Naive thymus-derived CD8-positive, alpha-beta T cell (primary cell): ENCODE measurements at places on chromosomes 11 and 22. TPM values are rescaled to one million over a fixed set of nuclear protein-coding genes. Genes with fewer than 3 reads are reported as not detected.

OR10G6 gene
- total RNA-seq, result not detected

DNA sequence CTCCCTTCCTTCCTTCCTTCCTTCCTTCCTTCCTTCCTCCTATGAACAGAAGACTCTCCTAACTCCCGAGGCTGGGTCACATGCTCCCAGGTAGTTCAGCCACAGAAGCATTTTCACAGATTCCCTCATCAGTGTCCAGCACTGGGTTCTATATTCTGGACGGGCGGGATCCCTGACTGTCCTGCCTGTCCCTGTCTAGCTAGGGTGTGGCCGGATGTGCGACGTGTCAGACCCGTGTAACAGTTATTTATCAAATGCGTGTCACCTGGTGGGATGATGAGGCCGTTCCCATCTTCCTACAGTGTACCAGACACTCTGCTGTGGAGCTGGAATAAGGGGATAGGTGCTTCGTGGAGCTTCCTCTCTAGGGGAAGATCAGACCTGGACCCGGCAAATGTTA is 901.0 kb downstream of the BRD1 start:
- no peak overlapping the region for H3K4me3 ChIP-seq
- H3K27me3 ChIP-seq, result peaks cover 15% of the 10 kb centered on the region
- no peak for DNase-seq
- no peaks in the 10 kb centered on the region for H3K36me3 ChIP-seq

- peak overlapping the region; percentile 52 for H3K4me3 ChIP-seq
- peaks cover 69% of the 10 kb centered on the region for H3K4me1 ChIP-seq
- no peak for DNase-seq
- H3K27ac ChIP-seq, result peak overlapping the region; percentile 96
Observed at GRCh38 chr11:123055191-123055901, 6.6 kb downstream of the HSPA8 start.

DNA sequence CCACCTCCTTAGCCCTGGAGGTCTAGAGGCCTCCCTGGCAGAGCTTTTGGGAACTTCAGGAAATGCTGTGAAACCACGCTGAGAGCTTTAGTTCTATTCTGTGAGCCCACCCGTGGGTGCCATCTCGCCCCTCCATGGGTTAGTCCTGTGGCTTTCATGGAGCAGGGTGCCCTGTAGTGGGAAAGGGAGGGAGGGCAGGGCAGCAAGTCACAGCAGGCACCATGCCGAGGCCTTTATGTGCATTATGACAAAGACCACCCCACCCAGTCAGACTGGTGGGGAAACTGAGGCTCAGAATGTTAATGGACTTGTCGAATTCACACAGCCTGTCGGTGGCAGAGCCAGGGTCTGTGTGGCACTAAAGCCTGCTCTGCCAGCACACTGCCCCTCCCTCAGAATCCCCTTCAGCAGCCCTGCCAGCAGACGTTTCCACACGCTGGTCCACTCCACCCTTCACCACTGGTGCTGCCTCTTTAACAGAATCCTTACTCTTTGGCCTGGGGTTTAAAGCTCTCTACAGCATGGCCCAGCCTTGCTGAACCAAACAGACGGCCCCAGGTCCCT is 13.4 kb downstream of the TMPRSS13 start:
- no peaks in the 10 kb centered on the region for H3K4me1 ChIP-seq
- no peak overlapping the region for H3K4me3 ChIP-seq
- H3K27me3 ChIP-seq, result no peaks in the 10 kb centered on the region
- no peaks in the 10 kb centered on the region for H3K36me3 ChIP-seq
- no peak for DNase-seq

SCGB1A1 gene
- total RNA-seq, result not detected

RIMBP3B gene
- 2.4 TPM for total RNA-seq

DNA sequence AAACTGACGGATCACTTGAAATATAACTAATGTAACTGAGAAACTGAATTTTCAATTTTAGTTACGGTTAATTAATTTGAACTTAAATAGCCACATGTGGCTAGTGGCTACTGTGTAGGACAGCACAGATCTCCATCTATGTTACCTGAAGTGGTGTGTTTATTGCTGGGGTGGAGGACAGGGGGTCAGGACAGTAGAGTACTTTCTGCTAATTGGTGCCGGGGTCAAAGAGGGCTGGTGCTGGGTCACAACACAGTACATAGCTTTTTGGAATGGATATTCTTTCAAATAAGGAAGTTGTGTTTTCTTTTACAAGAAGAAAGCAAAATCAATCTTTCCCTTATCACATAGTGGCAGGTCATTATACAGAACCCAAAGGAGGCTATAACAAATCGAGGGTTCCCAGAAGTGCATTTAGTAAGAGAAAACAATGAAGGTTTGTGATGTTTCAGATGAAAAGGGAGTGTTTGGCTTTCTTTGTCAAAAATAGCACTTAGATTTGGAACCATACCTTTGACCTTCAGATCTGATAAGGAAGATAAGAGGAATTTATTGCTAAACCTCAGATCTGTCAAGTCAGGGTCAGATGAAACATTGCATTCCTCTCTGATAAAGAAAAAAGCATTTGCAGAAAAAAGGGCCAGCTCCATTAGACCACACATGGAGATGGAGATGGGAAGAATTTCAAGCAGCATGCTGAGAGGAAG is 384.5 kb downstream of the AASDHPPT start:
- H3K36me3 ChIP-seq, result no peaks in the 10 kb centered on the region
- no peak overlapping the region for H3K27ac ChIP-seq
- H3K27me3 ChIP-seq, result no peaks in the 10 kb centered on the region
- no peaks in the 10 kb centered on the region for H3K4me1 ChIP-seq

DAGLA gene
- 0.13 TPM for total RNA-seq

GRCh38 chr22:17115945-17116565 is 5.1 kb downstream of the TMEM121B start:
- peak; percentile 38 for DNase-seq
- H3K4me1 ChIP-seq, result peaks cover 52% of the 10 kb centered on the region
- peak overlapping the region; percentile 91 for H3K27ac ChIP-seq
- H3K27me3 ChIP-seq, result no peaks in the 10 kb centered on the region
- H3K36me3 ChIP-seq, result no peaks in the 10 kb centered on the region
- peak overlapping the region; percentile 59 for H3K4me3 ChIP-seq

DNA sequence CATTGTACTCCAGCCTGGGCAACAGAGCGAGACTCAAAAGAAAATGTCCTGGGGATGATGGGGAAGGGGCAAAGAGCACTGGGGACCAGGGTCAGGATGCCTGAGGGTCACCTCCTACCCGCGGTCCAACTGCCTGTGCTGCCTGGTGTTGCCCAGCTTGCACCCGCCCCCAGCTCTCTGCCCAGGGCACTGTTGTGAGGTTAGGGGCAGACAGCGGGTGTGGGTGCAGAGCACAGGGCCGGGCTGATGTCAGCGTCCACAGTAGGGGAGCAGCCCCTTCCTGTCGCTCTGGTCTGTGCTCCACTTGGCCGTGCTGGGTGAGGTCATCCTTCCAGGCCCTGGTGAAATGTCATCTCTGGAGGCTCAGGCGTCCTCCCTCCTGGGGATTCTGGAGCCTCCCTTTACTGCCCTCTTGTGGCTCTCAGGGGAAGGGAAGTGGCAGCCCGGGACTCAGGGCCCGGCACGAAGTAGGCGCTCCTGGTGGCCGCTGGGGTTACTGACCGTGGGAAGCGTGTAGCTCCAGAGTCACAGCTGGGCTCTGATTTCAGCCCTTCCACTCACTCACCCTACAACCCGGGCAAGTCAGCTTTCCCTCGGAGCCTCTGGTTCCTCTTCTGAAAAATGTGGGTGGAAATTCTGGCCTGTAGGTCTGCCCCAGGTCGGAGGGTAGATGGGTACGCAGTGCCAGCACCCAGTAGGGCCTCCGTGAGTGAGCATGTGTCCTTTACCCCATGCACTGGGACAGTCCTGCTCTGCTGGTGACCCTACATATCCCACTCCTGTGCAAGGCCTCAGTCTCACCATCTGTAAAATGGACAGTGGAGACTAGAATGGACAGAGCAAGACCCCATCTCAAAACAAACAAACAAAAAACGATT is 17.3 kb upstream of the PRR5 start:
- no peaks in the 10 kb centered on the region for H3K27me3 ChIP-seq
- peak; percentile 75 for DNase-seq
- H3K27ac ChIP-seq, result peak overlapping the region; percentile 82
- peaks cover 51% of the 10 kb centered on the region for H3K4me1 ChIP-seq
- peak overlapping the region; percentile 81 for H3K4me3 ChIP-seq

KIRREL3 gene
- not detected for total RNA-seq

RIN1 gene
- 8.0 TPM for total RNA-seq

- H3K4me3 ChIP-seq, result peak overlapping the region; percentile 100
- H3K36me3 ChIP-seq, result peaks cover 50% of the 10 kb centered on the region
- H3K27me3 ChIP-seq, result no peaks in the 10 kb centered on the region
- peak overlapping the region; percentile 100 for H3K27ac ChIP-seq
Observed at GRCh38 chr22:23698094-23698493, 7.3 kb downstream of the RGL4 start.

DNA sequence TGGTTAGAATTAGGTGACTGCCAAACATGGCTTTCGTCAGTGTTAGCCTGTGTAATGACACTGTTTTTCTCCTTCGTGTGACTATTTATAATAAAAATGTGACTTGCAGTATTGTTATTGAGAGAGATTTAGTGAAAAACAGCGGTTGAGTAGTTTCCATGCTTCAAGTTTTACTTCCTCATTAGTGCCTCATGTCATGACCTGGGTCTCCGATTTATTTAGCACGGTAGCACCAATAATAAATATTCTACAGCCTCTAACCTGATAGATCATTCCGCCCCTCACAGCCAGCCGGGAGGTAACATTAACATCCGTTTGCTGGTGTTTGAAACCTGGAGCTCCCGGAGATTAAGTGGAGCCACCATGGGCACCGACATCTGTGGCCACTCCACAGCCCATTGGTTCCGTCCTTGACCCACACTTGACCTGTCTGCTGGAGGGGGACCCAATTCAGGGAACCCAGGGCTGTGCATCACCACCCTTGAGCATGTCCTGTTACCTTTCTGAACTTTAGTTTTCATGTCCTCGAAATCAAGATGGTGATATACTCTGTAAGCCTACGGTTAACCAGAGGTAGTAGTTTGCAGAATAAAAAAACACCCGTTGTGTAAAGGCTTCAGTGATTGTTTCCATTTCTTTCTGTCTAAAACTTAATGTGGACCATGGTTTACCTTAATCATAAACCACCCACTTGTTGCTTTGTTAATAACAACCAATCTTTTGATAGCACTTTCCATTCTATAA is 104.1 kb downstream of the ATXN10 start:
- H3K4me3 ChIP-seq, result no peak overlapping the region
- H3K36me3 ChIP-seq, result peaks cover 20% of the 10 kb centered on the region
- H3K27me3 ChIP-seq, result no peaks in the 10 kb centered on the region
- H3K4me1 ChIP-seq, result peaks cover 46% of the 10 kb centered on the region
- no peak overlapping the region for H3K27ac ChIP-seq
- no peak for DNase-seq

DNA sequence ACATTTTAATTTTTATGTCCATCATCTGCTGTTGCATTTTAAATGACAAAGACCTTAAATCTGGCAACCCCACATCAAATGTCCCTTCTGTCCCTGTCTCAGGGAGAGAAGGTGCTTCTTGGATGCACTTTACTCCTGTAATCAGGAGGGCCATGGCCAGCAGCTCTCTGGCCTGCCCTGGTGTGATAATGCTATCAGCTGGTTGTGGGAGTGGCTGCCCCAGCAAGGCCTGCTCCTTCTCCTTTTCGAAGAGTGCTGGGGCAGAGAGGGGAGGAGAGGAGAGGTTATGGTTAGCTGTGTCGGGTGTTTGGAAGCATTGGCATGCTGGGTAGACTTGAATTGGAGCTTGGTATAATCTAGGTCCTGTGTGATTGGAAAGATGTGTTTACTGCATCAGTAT is 12.8 kb downstream of the TNRC6B start:
- DNase-seq, result no peak
- no peak overlapping the region for H3K4me3 ChIP-seq
- no peaks in the 10 kb centered on the region for H3K27me3 ChIP-seq
- H3K4me1 ChIP-seq, result peaks cover 85% of the 10 kb centered on the region

DNA sequence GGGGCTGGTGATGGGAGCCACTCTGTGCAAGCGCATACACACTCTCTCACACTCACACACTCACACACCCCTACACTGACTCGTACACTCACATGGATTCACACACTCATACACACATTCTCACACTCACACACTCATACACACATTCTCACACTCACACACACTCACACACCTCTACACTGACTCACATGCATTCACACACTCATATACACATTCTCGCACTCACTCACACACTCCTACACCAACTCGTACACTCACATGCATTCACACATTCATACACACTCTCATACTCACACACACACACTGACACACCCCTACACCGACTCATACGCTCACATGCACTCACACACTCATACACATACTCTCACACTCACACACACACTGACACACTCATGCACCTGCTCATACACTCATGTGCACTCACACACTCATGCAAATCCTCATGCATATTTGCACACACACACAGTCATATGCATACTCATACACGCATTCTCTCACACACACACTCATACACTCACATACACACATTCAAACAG is 5.1 kb downstream of the KRTAP5-11 start:
- H3K4me1 ChIP-seq, result no peaks in the 10 kb centered on the region
- H3K36me3 ChIP-seq, result no peaks in the 10 kb centered on the region
- peaks cover 16% of the 10 kb centered on the region for H3K27me3 ChIP-seq
- H3K27ac ChIP-seq, result no peak overlapping the region
- no peak for DNase-seq

GRCh38 chr11:115206365-115207022 is 297.7 kb downstream of the CADM1 start:
- H3K27me3 ChIP-seq, result no peaks in the 10 kb centered on the region
- no peaks in the 10 kb centered on the region for H3K4me1 ChIP-seq
- no peak overlapping the region for H3K4me3 ChIP-seq
- H3K36me3 ChIP-seq, result no peaks in the 10 kb centered on the region
- no peak for DNase-seq

- H3K4me1 ChIP-seq, result peaks cover 98% of the 10 kb centered on the region
- DNase-seq, result peak; percentile 8
- no peaks in the 10 kb centered on the region for H3K27me3 ChIP-seq
Observed at GRCh38 chr22:36369922-36370791, 17.6 kb downstream of the MYH9 start.

FJX1 gene
- not detected for total RNA-seq

EHF gene
- not detected for total RNA-seq

DNA sequence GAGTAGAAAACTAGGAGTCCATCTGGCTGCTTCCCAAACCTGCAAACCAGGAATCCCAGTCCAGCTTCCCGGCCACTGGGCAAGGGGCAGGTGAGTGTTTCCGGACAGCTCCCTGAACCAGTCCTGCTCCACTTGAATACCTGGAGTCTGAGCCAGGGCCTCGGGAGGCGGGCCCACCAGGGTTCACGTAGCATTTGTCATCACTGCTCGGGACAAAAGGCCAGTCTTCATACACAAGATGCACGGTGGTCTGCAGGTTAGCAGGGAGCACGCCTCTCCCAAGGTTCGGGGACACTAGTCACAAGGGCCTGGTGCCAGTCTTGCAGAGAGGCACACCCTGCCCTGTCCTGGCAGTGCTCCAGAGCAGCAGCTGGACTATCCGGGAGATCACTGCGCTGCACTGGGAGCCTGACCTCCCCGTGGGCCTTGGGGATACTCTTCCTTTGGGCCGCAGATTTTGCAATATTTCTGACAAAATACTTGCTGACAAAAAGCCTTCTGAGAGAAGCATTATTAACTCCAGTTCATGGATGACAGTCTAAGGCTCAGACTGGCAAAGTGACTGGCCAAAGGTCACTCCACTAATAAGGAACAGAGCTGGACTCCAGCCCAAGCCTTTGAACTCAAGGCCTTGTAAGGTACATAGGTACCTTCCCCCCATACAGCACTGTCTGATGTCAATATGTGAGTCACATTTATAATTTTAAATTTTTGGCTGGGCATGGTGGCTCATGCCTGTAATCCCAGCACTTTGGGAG is 25.1 kb downstream of the CD6 start:
- no peak for DNase-seq
- H3K27ac ChIP-seq, result peak overlapping the region; percentile 43
- H3K27me3 ChIP-seq, result no peaks in the 10 kb centered on the region
- H3K4me3 ChIP-seq, result no peak overlapping the region
